ENCODE measurements at places on chromosomes 2 and 18.
A peak's percentile ranks its signal among the peaks of the same experiment; 100 is the strongest.

DNA sequence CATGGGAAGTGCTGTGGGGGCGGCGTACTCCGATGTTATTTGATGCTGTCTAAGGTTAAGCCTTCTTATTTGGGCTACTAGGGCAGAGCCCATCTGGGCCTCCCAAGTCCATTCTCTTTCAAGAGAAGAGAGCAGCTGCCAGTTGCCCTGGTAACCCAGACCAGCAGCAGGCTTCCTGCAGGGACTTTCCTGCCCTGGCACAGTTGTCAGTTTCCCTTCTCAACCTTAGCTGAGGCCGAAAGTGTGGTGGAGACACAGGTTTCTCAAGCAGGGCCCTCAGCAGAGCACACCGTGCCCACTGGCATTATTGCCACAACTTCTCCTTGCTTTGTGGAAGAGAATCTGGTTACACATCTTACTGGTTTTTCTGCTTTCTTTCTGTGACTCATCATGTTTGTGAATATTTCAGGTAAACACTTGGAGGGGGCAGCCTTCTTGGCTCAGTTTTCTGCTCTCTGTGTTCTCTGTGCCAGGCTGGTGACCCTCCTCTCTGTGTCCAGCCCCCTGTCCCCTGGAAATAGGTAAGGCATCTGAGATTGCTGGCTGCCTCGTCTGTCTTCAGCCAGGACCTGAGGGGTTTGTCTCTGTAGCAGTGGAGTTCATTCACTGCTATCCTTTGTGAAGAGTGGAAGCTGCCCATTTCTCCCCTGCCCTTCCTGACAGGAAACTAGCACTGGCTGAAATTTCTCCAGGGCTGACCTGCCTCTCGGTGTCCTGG is 111.0 kb downstream of the B3GNT2 start:
- DNase-seq = no peak

DNA sequence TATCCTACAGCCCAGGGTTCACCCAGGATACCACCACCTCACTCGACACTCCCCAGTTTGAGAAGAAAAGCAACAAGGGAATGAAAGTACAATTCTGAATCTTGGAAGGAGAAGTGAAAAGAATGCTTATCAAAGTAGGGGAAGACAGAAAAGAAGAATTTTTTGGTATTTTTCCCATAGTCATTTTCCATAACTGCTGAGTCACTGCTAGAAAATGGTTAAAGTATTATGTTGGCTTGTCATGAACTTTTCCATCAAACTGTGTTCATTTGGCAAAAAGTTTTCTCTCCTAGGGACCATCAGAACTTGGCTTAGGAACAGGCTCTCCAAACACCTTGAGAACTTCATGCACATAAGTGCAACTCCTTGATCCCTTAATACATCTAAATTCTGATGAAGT is 192.0 kb downstream of the BCL11A start:
- no peak for DNase-seq

DNA sequence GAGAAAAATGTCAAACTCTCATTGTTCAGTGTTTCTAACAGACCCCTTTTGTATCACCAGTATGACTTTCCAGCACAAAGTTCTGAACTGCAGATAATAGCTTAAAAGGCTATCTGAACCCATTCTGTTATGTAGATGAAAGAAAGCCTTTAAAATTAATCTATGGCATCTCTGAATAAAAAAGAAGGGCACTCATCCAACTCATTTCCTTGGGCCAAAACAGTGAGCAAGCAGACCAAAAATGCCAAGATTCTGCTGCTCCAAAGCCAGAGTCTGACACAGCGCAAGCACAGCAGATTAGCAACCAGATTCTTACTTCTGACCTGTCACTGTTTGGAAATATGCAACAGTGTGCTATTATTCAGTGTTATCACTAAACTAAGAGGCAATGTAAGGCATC is 22.6 kb upstream of the ITGA6 start:
- no peak for DNase-seq

DNA sequence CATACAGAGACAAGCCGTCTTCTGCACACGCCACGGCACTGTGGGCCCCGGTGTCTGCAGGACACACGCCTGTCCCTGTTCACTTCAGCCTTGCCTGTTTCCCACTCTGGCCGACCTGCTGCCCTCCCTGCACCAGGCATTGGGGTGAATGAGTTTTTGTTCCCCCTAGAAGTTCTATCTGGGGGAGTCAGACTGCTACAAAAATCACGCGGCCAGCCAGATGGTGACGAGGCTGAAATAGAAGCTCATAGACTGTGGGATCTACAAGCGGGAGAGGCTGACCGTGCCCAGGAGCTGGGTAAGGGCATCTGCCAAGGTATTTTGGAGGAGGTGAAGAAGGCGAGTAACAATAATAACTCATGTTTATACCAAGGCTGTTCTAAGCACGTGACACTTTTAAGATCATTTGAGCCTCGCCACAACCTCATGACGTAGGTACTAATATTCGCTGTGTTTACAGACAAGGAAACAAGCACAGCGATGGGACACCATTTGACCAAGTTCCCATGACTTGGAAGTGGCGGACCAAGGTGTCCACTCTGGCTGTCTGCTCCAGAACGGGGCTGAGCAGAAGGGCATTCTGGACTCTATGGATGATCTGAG is 53.6 kb downstream of the KCNF1 start:
- DNase-seq = no peak

GRCh38 chr2:88959480-88960204 is 268.2 kb downstream of the RPIA start:
- DNase-seq = no peak

- DNase-seq = no peak
These were observed 248.8 kb downstream of the NRXN1 start for GRCh38 chr2:50783111-50783510.

DNA sequence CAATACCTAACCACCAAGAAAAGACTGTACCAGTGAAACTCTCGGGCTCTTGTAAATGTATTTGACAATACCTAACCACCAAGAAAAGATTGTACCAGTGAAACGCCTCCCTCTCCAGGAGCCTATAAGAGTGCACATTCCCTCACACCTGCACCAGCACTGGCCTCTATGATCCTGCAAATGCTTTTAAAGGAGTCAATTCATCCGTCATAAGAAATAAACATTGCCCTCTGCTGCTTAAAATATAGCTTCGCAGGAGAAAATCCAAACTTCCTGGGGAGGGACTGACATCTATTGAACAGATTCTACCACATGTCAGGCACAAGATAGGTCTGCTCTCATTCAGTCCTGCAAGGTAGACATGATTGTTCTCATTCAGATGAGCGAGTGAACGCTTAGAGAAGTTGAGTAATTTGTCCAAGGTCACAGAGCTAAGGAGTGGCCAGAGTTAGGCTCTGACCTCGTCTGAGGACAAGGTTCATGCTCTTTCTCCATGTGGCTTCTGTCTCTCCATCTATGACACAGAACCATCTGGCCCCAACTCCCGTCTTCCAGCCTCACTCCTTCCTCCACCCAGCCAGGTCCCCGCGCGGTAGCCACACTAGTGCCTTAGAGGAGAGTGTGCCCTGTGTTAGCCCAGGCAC is 38.7 kb downstream of the MCFD2 start:
- no peak for DNase-seq

GRCh38 chr18:62458868-62459716 is 63.7 kb upstream of the ZCCHC2 start:
- DNase-seq = no peak

DNA sequence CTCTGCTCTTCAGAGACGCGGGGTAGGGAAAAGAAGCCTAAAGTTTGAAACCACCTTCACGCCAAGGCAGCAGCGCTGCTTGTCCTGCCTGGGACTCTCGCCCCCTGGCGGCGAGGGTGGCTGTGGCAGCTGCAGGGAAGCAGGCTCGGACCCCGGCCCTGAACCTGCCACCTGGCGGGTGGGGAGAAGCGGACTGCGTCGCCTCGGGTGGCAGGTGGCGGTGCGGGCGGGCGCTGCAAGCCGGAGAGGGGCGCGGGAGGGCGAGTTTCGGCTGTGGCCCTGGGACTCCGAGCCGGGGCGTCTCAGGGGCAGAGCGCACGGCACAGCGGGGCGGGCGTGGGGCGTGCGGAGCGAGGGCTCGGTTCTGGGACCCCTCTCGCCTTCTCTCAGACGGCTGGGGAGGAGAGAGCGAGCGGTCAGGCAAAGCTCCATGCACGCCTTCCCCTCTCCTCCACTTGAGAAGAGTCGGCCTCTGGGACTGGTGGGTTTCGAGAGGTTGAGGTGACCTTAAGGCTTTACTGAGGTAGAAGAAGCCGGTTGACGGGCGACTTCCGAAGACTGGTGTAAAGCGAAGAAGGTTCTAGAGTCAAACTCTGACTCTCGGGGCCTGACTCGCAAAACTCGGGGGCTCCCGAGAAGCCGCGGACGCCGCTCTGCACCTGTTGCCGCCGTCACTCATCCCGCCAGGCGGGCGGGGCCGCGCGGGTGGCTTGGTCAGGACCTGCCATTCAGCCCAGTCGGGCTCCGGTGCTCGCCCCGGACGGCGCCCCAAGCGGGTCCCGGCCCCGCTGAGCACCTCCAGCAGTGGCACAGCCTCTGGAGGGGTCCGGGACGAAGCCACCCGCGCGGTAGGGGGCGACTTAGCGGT is 1.1 kb upstream of the BOLL start:
- peak; percentile 44 for DNase-seq

- DNase-seq = no peak
These were observed 2.6 kb upstream of the IMP4 start for GRCh38 chr2:130339885-130340745.

Data from RWPE2 (cell line).